ENCODE measurements at places on chromosomes 2 and 18.

GRCh38 chr2:203583084-203583695, 48.1 kb upstream of the RAPH1 start:
- DNase-seq: no peak

- no peak for DNase-seq
Observed at GRCh38 chr2:26924731-26925099, 45.7 kb upstream of the MAPRE3 start.

- no peak for DNase-seq
Observed at GRCh38 chr2:186347472-186347871, 138.6 kb upstream of the ZC3H15 start.

DNA sequence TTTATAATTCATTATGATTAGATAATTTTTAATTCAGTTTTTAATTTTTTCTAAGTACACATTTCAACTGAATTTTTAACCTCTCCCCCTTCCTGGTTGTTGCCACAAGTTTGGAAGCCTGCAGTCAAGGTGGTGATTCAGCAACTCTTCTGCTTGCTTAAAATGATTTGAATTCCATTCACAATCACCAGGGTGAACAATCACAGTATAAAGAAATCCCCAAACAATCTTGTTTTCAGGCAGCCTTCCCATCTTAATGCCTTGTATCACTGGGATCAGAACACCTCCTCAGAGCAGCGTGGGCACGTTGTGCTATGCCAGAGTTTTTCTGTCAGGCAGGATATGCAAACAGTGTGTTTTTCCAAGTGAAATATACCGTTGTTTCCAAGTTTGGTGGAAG, 46.7 kb upstream of the BARD1 start:
- no peak for DNase-seq

- no peak for DNase-seq
Observed at GRCh38 chr18:11865071-11865470, 13.9 kb downstream of the CHMP1B start.

- DNase-seq: no peak
Observed at GRCh38 chr2:175553910-175554309, 372.4 kb upstream of the ATP5MC3 start.

DNA sequence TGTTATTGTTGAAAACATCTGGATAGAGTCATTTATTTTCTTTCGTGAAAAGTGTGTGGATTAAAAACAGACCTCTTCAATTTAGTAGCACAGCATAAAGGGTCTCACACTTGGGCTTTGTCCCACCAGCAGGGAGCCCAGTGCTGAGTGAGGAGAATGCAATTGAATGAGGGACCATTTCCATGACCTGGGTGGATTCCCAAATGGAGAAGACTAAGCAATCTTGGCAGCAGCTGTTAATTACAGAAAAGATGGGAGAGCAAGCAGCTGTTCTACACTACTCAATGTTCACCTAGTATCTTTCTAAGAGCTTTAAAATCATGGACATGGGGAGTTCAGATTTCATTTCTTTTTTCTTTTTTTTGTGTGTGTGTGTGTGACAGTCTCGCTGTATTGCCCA, 121.8 kb upstream of the FN1 start:
- no peak for DNase-seq

DNA sequence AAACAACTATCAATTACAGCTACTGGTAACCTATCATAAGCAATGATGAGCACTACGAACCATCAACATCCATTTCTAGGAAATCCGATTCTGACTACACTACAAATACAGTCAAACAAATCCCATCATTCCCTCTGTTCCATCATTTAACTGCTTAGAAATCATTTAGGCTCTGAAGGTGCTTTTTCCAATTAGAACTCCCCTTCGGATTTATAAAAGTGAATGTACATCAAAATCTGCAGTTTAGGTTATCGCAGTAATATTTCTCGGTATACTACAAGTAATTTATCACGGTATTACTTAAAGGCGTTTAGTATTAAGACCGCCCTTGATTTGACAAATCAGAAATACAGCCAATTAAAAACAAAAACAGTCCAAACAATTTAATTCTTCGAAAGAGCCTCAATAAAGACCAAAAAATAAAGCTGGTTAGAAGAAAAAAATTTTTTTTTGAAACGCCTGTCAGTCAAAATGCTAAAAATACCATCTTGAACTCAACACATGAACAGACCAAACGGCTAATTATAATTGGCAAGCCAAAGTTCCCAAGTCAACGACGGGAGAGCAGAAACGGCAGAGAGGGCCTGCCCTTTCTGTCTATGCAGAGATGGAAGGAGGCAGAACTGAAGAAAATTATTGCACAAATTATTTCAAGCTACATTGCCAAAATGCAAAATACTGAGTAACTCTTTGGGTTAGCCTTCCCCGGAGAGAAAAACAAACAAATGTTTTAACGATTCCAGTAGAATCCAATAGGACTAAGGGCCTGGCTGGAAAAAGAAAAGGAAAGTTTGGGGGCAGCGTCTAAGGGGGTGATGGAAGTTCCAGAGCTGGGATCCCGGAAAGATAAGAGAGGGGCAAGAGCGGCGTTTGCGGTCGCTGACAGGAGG, 1.2 kb downstream of the VPS54 start:
- DNase-seq: peak; percentile 24

- DNase-seq: peak; percentile 83
Observed at GRCh38 chr2:26330114-26330549, 15.8 kb upstream of the SELENOI start.

GRCh38 chr18:31744321-31745067, 16.2 kb downstream of the SLC25A52 start:
- DNase-seq: no peak

- no peak for DNase-seq
Observed at GRCh38 chr2:187453078-187453641, 5.1 kb upstream of the CALCRL start.

DNA sequence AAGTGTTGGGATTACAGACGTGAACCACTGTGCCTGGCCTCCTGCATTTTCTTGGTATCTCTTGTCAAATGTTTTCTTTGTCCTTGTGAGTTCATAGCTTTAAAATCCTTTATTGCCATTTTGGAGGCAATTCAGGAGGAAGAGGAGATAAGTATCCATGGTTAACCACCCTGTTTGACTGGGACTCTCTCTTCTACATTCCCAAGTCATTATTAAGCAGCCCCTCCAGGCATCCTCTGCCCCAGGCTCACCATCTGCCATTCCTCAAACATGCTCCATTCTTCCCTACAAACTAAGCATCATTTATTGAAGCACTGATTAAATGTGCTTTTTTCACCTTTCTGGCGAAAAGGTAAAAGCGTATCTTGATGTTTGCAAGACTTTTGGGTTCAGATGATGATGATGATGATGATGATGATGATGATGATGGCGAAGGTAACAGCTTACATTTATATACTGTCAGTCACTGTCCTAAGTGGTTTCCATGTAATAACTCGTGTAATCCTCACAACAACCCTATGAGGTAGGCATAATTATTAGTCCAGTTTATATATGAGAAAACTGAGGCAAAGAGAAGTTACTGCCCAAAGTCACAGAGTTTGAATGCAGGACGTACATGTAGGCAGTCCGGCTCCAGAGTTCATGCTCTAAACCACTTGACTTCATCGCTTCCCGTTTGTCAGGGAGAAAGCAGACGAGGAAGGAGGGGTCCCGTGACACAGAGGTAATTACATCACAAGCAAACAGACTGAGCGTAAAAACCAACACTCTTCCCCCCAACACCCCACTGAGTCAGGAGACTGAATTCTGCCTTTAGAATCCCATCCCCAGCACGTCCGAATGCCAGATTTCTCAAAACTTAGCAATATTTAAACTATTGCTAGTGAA, 69.7 kb upstream of the ACKR3 start:
- no peak for DNase-seq

- peak; percentile 81 for DNase-seq
Observed at GRCh38 chr18:48990481-48991318, 39.9 kb upstream of the SMAD7 start.
